ENCODE measurements at places on chromosomes 13 and 19.
A peak's percentile ranks its signal among the peaks of the same experiment; 100 is the strongest.

DNA sequence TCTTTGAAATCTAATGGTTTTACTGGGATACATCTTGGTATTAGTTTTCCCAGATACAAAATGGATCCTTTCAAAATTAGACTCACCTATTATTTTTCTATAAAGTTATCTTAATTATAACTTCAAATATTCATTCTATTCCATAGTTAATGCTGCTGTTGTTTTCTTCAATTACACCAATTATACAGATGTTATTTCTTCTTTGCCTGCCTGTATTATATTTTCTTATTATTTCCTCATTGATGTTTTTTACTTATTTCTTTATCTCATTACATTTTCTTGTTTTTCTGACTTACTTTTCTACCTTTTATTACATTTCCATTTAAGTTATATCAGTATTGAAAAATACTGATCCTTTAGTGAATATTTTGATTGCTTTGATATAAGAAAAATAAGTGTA is 40.9 kb downstream of the SPACA7 start:
- DNase-seq, result no peak
- H3K4me1 ChIP-seq, result no peaks in the 10 kb centered on the region
- H3K36me3 ChIP-seq, result no peaks in the 10 kb centered on the region
- H3K27me3 ChIP-seq, result no peaks in the 10 kb centered on the region

GRCh38 chr13:26557393-26558073 is at the start of gene WASF3:
TSS of gene WASF3 (plus strand) at chr13:26557683. CDS start at chr13:26642271, 84,588 bp downstream.
- H3K36me3 ChIP-seq, result no peaks in the 10 kb centered on the region
- H3K27me3 ChIP-seq, result no peaks in the 10 kb centered on the region
- H3K27ac ChIP-seq, result no peak within 1 kb of the TSS
- DNase-seq, result peak; percentile 36

GRCh38 chr13:30300596-30300995 is 6.8 kb downstream of the KATNAL1 start:
- H3K4me3 ChIP-seq, result no peak overlapping the region
- H3K27ac ChIP-seq, result no peak overlapping the region
- no peaks in the 10 kb centered on the region for H3K27me3 ChIP-seq

DNA sequence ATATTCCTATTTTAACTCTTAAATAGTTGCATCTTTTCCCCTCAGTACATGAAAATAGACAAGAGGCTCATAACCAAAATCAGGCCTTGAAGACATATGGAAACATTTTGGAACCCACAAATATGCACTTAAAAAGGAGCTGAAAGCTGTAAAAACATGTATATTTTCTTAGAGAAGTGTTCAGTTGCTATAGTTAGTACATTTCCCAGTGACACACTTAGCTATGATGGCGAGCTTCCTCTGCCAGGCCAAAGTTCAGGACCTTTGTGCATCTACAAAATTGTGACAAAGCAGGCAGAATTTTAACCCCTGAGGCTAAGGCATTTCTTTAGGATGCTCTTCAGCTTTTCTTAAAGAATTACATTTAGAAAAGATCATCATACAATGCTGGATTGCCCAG is 54.5 kb downstream of the RCBTB2 start:
- peaks cover 15% of the 10 kb centered on the region for H3K36me3 ChIP-seq

DNA sequence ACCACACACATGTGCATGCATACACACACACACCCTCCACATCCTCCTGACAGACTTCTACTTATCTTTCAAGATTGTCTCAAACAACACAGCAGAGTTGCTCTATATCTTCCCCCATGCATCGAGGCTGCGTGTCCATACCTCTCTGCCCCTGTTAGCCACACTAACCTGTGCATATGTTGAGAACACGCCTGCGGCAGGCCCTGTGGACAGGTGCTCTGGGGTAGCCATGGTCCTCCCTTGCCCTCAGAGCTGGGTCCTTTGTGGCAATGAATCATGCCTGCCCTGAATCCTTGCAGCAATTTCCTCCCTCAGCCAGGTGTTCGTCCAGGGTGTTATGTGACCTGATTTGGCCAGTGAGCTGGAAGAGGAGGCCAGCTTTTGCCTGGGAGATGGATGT is 213.3 kb downstream of the KATNAL1 start:
- DNase-seq, result no peak
- H3K4me1 ChIP-seq, result no peaks in the 10 kb centered on the region
- no peaks in the 10 kb centered on the region for H3K27me3 ChIP-seq
- H3K27ac ChIP-seq, result no peak overlapping the region
- H3K36me3 ChIP-seq, result no peaks in the 10 kb centered on the region

- no peaks in the 10 kb centered on the region for H3K4me1 ChIP-seq
- no peak for DNase-seq
- H3K27me3 ChIP-seq, result no peaks in the 10 kb centered on the region
- no peak overlapping the region for H3K4me3 ChIP-seq
Measured at GRCh38 chr13:49071341-49071937, 95.7 kb downstream of the FNDC3A start.

GRCh38 chr19:45087531-45087930 is 5.4 kb upstream of the PPP1R37 start:
- no peaks in the 10 kb centered on the region for H3K27me3 ChIP-seq
- peaks cover 17% of the 10 kb centered on the region for H3K36me3 ChIP-seq
- DNase-seq, result no peak

GRCh38 chr13:55615081-55615480 is 1525.6 kb upstream of the PRR20A start:
- no peaks in the 10 kb centered on the region for H3K27me3 ChIP-seq
- no peaks in the 10 kb centered on the region for H3K36me3 ChIP-seq
- no peak for DNase-seq
- H3K27ac ChIP-seq, result no peak overlapping the region

DNA sequence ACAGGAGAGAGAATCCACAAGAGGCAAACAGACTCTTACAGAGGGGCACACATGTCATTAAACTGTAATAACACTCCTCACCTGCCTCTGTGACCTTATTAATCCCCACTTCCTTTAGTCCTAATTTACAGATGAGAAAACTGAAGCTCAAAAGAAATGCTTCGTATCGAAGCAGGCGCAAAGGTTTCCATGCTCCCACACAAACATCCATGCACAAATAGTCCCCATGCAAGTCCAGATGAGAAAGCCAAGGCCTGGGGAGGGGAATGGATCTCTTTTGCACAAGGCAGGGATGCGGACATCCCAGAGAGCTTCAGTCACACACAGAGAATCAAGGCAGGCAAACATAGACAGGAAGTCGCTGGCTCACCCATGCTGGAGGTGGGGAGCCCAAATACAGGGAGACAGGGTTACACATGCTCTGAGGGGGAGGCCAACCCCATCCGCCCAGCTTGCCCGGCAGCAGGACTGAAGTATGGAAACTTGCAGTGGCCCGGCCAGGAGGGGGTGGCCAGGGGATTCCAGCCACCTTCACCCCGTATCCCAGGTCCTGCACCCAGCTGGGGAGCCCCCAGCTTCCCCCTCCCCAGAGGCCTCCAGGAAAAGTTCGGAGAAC is 468 bp downstream of the S1PR5 start:
- no peaks in the 10 kb centered on the region for H3K36me3 ChIP-seq
- no peak overlapping the region for H3K27ac ChIP-seq
- DNase-seq, result no peak

- peak overlapping the region; percentile 97 for H3K4me3 ChIP-seq
- no peaks in the 10 kb centered on the region for H3K36me3 ChIP-seq
- peak overlapping the region; percentile 98 for H3K27ac ChIP-seq
- H3K27me3 ChIP-seq, result no peaks in the 10 kb centered on the region
- peaks cover 21% of the 10 kb centered on the region for H3K4me1 ChIP-seq
Measured at GRCh38 chr13:44578067-44578400, 1.9 kb upstream of the TSC22D1 start.

- peak overlapping the region; percentile 95 for H3K27ac ChIP-seq
- peaks cover 7% of the 10 kb centered on the region for H3K4me1 ChIP-seq
- no peaks in the 10 kb centered on the region for H3K36me3 ChIP-seq
Measured at GRCh38 chr19:18205200-18205892, 1.5 kb upstream of the RAB3A start.

DNA sequence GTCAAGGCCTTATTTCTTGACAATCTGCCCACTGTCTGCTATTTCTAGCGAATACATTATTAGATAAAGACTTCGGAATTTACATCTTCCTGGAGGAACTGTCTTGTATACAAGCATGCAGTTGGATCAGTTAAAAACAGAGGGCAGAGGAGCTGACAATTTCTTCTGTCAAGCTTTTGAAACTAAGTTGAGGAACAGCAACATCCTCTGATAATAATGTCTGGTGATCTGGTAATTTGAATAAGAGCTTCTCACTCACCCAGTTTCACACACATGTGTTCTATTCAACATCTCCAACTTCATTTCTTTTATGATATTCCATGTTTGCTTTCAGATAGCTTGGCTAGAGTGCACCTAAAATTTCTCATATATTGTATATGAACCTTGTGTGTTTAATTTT is 50.2 kb downstream of the MTMR6 start:
- no peaks in the 10 kb centered on the region for H3K27me3 ChIP-seq
- H3K27ac ChIP-seq, result no peak overlapping the region
- DNase-seq, result no peak
- no peaks in the 10 kb centered on the region for H3K4me1 ChIP-seq
- no peak overlapping the region for H3K4me3 ChIP-seq

GRCh38 chr13:39506559-39507390 is 96.2 kb downstream of the LHFPL6 start:
- H3K36me3 ChIP-seq, result no peaks in the 10 kb centered on the region
- no peak overlapping the region for H3K4me3 ChIP-seq
- DNase-seq, result no peak
- H3K27me3 ChIP-seq, result no peaks in the 10 kb centered on the region
- H3K4me1 ChIP-seq, result no peaks in the 10 kb centered on the region
- H3K27ac ChIP-seq, result no peak overlapping the region

DNA sequence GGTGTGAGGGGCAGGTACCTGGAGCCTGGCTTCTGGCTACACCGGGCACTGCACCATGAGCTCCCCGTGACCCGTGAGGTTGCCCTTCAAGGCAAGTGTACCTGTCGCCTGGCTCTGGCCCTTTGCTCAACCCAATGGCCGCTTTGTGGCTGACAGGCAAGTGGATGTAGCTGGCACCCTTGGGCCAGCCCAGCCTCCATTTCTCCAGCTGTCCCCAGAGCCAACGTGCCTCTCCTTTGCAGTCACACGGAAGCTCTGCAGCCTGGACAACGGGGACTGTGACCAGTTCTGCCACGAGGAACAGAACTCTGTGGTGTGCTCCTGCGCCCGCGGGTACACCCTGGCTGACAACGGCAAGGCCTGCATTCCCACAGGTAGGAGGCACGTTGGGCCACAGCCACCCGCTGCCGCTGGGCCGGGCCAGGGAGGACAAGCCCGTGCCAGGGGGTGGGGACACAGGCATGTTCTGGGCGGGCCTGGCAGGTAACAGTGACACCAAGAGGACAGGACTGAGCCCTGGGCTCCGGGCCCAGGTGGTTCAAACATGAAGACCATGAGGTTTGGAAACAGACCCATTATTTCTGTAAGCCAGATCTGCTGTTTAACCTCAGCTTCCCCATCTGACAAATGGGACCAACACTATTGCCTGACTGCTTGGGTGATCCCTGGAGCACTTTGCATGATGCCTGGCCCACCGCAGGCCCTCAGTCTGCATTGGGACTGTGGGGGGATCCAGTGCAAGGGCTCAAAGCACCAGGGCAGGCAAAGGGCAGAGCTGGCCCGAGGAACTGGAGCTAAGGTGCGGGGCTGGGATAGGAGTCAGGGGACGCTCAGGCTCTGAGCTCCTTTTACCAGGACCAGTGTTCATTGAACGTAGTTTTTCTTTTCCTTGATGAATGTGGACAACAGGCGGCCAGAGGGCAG is 17.5 kb upstream of the PROZ start:
- H3K36me3 ChIP-seq, result no peaks in the 10 kb centered on the region
- H3K27me3 ChIP-seq, result no peaks in the 10 kb centered on the region
- H3K4me1 ChIP-seq, result no peaks in the 10 kb centered on the region
- no peak for DNase-seq

DNA sequence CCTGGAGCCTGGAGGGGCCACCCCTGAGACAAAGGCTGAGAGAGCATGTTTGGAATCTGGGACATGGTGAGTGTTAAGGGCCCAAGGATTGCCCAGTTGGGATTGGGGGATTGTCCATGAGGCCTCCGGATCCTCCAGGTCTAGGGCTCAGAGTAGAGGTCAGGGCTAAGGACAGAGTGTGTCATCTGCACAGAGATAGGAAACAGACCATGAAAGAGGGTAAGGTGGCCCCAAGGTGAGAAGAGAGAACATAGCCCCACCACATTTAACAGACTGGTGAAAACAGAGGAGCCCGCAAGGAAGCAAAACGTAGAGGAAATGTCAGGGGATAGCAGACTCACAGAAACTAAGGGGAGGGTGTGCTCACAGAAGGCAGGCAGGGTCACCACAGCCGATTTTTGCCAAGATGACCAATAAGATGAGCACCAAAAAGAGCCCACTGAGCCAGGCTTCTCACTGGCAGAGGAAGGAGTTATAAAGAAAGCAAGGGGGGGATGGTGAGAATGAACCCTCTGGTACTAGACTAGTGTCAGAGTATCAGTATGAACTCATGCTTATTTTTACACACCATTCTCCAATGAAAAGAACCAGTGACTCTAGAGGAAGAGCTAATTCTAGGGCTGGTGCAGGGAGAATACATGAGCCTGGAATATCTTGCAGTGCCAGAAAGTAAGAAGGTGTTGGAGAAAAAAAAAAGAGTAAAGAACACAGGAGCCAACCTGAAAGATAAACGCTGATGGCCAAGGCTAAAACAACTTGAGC is 17.5 kb downstream of the DYRK1B start:
- H3K4me1 ChIP-seq, result no peaks in the 10 kb centered on the region
- DNase-seq, result no peak
- no peak overlapping the region for H3K27ac ChIP-seq
- H3K27me3 ChIP-seq, result no peaks in the 10 kb centered on the region

GRCh38 chr13:72390909-72391308 is 336.5 kb downstream of the MZT1 start:
- no peak overlapping the region for H3K4me3 ChIP-seq
- H3K4me1 ChIP-seq, result no peaks in the 10 kb centered on the region
- no peak overlapping the region for H3K27ac ChIP-seq
- H3K36me3 ChIP-seq, result no peaks in the 10 kb centered on the region
- DNase-seq, result no peak

- H3K36me3 ChIP-seq, result peaks cover 92% of the 10 kb centered on the region
- no peak overlapping the region for H3K4me3 ChIP-seq
- H3K4me1 ChIP-seq, result no peaks in the 10 kb centered on the region
- no peak overlapping the region for H3K27ac ChIP-seq
- no peaks in the 10 kb centered on the region for H3K27me3 ChIP-seq
Measured at GRCh38 chr19:24054044-24054935, 32.7 kb upstream of the ZNF254 start.

DNA sequence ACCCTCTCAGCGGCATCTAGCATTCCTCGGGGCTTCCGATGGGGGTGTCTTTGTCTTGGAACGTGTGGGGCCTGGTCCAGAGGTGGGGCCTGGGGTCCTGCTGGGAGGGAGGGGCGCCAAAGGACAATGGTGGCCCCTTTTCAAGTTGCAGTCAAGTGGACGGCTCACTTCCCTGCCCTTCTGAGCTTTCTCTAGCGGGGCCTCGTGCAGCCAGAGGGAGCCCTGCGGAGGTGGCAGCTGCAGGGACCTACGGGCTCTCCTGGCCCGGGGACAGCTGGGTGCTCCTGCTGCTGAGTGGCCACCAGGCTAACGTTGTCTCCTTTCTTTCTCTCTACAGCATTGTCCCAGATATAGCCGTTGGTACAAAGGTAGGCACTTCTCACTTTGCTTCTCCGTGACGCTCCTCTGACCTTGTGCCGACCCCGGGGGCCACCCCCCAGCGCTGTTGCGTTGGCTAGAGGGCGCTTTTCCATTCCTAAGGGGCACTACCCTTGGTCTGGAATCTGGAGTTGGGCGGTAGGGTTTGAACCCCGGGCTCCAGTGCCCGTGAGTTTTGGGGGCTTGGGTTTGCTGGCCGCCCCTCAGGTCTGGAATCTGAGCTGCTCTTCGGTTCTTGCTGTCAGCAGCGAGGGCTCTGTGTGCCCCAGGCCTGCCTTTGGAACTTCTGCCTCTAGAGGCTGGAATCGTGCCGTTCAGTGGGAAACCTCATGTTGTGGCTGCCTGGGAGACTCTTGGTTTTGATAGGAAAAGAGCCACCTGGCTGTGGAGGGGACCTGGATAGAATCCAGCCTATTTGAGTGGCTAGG is 2.0 kb downstream of the PTBP1 start:
- H3K4me3 ChIP-seq, result peak overlapping the region; percentile 98
- peaks cover 59% of the 10 kb centered on the region for H3K4me1 ChIP-seq
- peaks cover 13% of the 10 kb centered on the region for H3K36me3 ChIP-seq
- no peak for DNase-seq
- no peak overlapping the region for H3K27ac ChIP-seq

Data from ascending aorta (tissue), 2 donors.